ENCODE measurements at places on chromosomes 5 and 9.
A peak's percentile ranks its signal among the peaks of the same experiment; 100 is the strongest.

- no peak for DNase-seq
These were observed 93.9 kb upstream of the LMX1B start for GRCh38 chr9:126519660-126520420.

GRCh38 chr9:111825468-111826145, 30.9 kb upstream of the SHOC1 start:
- DNase-seq = no peak

DNA sequence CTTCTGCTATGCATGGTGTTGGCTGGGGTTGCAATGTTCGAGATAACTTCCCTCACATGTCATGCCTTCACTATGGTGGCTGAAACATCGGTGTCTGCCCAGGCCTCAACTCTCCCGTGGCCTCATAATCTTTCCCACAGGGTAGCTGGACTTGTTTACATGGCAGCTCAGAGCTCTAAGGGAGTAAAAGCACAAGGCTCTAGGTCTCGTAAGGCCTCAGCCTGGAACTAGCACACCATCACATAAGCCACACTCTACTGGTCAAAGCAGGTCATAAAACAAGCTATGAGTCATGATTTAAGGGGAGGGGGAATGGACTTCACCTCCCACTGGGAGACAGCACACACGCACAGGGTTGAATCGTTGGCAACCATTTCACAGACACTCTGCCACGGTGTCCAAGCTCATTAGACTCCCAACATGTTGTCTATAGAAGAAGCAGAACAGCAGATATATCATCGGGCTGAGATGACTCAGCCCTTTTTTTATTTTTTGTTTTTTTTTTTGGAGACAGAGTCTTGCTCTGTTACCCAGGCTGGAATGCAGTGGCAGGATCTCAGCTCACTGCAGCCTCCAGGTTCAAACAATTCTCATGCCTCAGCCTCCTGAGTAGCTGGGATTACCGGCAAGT, 66.8 kb upstream of the IL17B start:
- peak; percentile 75 for DNase-seq

GRCh38 chr5:130279386-130279785, 375.1 kb downstream of the CHSY3 start:
- DNase-seq = no peak

GRCh38 chr9:13213998-13214397, 65.5 kb downstream of the MPDZ start:
- DNase-seq = no peak

GRCh38 chr5:119301210-119301609, 54.6 kb upstream of the TNFAIP8 start:
- DNase-seq = no peak

GRCh38 chr9:92414566-92414965, 9.7 kb downstream of the OMD start:
- no peak for DNase-seq

GRCh38 chr5:96478983-96479382, 45.9 kb upstream of the PCSK1 start:
- DNase-seq = no peak

DNA sequence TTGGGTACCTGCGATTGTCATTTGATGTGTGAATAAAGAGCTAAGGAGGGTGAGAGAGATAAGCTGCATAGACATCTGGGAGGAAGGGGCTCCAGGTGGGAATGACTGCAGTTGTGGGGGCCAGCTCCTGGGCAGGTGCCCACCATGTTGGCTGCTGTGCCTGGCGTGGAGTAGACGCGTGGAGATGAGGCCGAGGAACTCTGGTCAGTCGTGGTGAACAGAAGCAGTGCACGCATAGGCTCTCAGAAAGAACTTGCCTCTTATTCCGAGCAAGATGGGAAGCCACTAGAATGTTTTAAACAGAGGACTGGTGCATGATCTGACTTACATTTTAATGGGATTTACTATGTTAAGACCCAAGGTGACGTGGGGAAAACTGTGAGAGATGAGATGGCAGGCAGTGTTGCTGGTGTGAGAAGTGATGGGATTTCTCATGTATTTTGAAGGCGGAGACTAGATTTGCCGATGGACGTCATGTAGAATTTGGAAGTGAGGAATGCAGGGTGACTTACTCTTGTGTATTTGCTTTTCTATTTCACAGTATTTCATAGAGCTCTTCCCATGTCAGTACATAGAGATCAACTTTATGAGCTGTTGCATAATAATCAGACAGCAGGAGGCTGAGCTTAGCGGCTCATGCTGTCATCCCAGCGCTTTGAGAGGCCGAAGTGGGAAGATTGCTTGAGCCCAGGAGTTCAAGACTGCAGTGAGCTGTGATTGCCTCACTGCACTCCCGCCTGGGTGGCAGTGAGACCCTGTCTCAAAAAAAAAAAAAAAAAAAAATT, 71.1 kb downstream of the EHMT1 start:
- no peak for DNase-seq

GRCh38 chr9:115069302-115069701, 48.7 kb downstream of the TNC start:
- DNase-seq = no peak

- DNase-seq = no peak
These were observed 1.6 kb downstream of the SREK1 start for GRCh38 chr5:66145737-66146136.

DNA sequence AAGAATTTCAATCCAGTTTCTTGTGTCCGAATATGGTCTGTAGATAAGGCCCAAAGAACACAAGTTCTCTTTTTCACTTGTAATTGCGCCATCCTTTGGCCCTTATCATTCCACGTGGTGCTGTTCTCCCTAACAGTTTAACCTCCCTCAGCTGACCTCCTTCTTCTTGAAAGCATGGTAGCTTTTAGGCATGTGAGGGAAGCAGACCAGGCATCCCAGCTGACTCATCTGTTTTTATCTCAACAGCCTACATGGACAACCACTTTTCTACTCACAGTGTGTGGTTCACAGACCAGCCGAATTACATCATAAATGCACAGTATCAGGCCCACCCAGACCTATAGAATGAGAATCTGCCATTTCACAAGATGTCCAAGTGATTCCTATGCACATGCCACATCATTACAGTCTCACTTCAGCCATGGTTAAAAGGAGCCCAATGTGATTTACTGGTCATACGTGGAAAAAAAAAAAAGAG, 26.9 kb upstream of the PLIN2 start:
- DNase-seq = peak; percentile 98

- DNase-seq = no peak
These were observed 37.2 kb downstream of the MARVELD2 start for GRCh38 chr5:69451941-69452647.

DNA sequence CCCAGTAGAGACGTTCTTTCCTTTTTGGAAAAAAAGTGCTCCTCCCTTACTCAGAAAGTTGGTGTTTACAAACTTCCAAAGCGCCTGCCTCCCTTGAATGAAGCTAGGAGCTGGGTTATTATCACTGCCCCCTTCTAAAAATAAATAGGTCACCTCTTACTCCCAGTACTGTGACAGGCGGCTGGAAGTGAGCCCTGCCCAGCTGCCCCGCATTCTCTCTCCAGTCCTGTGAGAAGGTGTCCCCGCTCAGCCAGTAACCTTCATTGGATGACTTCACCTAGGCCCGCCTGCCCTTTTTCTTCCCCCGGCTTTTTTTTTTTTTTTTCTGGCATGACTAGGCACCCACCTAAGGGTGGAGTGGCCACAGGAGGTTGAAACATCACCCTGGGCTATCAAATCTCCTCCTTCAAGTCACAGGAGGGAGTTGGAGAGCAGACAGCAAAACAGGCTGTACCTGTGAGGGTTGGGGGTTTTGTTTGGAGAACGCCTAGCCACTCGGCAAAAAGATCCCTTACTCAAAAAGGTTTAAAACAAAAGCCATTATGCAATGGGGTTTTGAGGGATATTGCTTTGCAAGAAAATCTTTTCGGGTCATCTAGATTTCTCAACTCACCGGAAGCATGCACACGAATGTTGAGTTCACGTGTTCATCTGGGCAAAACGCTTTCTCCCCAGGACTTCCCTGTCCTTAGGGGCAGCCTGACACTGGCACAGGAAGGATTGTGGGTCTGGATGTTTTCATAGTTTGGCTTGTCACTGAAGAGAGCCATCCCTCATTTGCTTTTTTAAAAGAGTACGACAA, 43.3 kb upstream of the ZNF622 start:
- no peak for DNase-seq

DNA sequence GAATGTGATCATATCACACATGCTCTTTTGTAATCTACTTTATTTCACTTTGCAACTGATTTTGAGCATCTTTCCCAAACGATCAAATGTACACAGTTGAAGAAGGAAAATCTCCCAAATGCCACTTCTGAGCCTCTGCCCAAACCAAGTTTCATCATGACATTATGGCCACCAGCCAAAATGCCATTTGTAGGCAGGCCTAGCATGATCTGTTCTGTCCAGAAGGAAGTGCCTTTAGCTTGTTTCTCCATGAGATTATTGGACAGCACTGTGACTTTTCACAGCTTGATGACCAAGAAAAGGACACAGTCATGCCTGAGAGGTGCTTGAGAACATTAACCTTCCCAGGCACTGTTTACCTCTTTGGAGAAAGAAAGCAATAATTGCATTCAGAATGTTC, 73.2 kb upstream of the PIP5K1B start:
- DNase-seq = peak; percentile 19

DNA sequence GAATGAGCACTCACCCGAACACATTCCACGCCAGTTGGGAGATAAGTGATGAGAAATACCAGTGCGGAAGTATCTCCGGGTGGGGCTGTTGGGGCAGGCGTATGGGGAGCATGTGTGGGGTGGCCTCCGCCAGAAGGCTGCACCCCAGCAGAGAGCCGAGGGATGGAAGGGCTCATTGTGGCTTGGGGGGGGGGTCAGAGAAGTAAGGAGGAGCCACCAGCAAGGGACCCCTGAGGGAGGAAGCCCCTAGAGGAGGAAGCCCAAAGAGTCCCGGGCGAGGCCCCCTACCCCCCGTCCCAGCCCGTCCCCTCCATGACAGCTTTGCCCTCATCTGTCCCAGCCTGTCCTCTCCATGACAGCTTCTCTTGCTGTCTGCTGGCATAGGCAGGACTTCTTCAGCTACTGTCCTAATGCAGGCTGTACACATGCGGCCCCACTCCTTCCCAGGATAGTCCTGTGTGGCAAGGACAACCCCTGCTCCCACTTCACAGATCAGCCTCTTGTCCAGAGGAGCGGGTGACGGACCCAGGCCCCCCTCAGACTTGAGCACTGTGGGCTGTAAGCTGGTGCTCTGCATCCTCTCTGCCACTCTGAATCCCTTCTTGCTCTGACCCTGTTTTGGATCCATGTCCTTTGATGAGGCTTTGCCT, 239.6 kb downstream of the CACNA1B start:
- no peak for DNase-seq

- no peak for DNase-seq
These were observed 312.2 kb downstream of the EPB41L4A start for GRCh38 chr5:112106878-112107277.

Data from OCI-M1 (cell line).